ENCODE measurements at places on chromosomes 2 and 18. TPM values are rescaled to one million over a fixed set of nuclear protein-coding genes. Genes with fewer than 3 reads are reported as not detected.
A peak's percentile ranks its signal among the peaks of the same experiment; 100 is the strongest.

DNA sequence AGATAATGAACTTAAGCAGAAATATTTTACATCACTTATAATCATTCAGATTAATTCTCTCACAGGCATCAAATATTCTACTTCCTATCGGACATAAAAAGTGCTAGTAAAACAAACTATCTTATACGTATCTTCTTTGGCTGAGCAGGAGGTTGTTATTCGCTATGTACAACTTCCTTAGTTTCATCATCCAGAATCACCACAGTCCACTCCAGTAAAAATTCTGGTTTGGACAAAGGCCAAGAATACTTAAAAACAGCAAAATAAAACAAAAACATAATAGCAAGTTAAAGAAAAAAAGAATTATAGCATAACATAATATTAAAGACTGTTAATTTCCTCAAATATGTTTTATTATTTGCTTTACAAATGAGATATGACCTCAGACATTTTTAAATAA, 1077.1 kb upstream of the CELF4 start:
- no peak overlapping the region for H3K4me3 ChIP-seq
- H3K27me3 ChIP-seq, result no peaks in the 10 kb centered on the region
- peak; percentile 27 for DNase-seq
- H3K4me1 ChIP-seq, result no peaks in the 10 kb centered on the region
- H3K36me3 ChIP-seq, result no peaks in the 10 kb centered on the region
- no peak overlapping the region for H3K27ac ChIP-seq

GRCh38 chr18:9387891-9388290, 53.3 kb downstream of the TWSG1 start:
- no peaks in the 10 kb centered on the region for H3K4me1 ChIP-seq
- no peaks in the 10 kb centered on the region for H3K27me3 ChIP-seq
- H3K4me3 ChIP-seq, result no peak overlapping the region
- peaks cover 5% of the 10 kb centered on the region for H3K36me3 ChIP-seq
- DNase-seq, result no peak

The NPPC gene
- 1.5 TPM for total RNA-seq

The BUB1 gene
- total RNA-seq, result 9.0 TPM

The AKAIN1 gene
- 0.18 TPM for total RNA-seq
